ENCODE measurements at places on chromosomes 7 and 10.
A peak's percentile ranks its signal among the peaks of the same experiment; 100 is the strongest.

- no peak for DNase-seq
These were observed 67.9 kb downstream of the DAGLB start for GRCh38 chr7:6379886-6380285.

DNA sequence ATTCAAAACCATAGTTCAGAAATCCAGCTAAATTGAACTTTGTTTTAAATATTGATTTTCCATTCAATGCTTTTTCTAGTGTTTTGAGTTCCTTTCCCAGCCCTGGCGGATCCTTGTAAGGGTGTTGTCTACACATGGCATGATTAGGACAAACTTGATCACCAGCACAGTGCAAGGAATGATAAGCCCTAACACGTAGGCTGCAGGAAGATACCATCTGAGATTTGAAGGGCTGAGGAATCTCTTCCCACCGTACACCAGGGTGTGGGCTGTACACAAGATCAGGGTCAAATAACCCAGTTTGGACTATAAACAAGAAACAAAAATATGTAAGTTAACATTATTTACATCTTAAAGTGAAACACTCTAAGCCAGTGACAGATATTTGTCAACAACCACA is 27.4 kb downstream of the STEAP4 start:
- DNase-seq = no peak

GRCh38 chr7:2707481-2707880 is 19.5 kb downstream of the AMZ1 start:
- no peak for DNase-seq

DNA sequence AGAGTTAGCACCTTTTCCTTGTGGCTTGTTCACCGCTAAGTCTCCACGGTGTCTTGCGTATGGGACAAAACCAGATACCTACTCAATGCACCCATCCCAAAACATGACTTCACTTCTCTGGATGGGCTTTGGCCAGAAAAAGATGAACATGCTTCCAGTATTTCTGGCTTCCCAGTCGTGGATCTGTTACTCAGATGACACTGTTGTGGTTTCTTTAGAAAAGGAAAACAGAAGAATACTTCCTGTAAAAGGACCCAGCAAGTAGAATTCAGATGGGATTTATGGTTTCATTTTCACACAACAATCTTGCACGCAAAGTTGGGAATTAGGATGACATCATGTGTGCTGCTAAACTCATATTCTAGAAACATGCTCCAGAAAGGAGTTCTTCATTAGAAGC is 216.7 kb downstream of the ADAM12 start:
- no peak for DNase-seq

GRCh38 chr7:94400643-94401427 is 6.1 kb downstream of the COL1A2 start:
- no peak for DNase-seq

GRCh38 chr7:102190776-102191350 is 95.8 kb upstream of the SH2B2 start:
- no peak for DNase-seq

DNA sequence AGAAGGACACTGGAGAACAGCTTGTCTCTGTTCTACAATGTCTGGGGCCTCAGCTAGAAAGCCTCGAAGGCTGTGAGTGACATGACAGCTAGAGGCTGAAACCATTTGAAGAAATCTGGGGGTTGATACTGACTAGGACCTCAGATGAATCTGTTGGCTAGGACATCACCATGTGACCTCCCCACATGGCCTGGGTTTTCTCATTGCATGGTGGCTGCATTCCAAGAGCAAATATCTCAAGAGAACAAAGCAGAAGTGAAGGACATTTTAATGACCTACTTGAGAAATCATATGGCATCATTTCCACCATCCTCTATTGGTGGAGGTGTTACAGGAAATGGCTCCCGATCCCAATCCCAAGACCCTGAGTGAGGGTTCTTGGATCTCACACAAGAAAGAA is 450.6 kb upstream of the AUTS2 start:
- no peak for DNase-seq

DNA sequence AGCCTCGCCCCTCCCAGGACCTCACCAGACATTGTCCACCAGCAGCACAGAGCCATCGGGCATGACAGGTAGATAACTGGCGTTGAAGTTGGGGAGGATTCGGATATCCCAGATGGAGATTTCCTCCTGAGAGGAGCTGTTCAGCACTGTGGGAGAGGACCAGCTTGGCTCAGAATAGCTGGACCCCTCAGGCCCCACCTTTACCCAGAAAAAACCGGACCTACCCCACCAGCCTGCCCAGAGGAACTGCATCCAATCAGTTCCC is 1.5 kb downstream of the TRAPPC14 start:
- no peak for DNase-seq

DNA sequence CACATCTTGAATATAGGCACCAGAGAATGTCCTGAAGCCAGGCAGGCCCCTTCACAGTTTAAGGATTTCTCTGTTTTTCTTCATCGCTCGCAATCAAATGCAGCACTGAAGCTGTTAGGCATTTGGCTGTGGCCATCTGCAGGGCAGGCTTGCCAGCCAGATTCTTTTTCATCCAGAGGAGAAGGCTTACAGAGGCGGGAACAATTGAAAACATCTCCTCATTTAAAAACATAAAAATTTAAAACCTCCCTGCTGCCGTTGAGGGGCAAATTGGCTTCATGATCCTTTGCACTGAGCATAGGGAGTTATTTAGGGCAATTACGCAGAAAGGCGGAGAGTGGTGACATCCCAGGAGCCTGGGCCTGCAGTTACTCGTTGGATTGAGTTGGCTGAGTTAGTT is 500.0 kb downstream of the TYW1 start:
- no peak for DNase-seq

DNA sequence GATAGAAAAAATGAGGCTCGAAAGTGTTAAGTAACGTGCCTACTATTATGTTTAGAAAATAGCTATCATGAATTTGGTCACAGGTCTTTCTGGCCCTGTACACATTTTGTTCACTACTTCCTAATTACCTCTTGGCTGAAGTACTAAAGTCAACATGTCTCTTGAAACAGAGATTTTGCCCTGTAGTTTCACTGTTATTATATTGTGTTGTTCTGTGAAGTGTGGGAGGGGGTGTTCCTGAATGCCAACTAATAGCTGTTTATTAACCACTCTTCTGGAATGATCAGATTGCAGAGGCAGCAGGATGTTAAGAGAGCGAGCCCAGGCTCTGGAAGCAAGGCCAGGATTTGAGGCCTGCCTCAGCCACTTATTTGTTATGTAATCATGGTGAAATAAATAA is 72.1 kb downstream of the RNF133 start:
- no peak for DNase-seq

DNA sequence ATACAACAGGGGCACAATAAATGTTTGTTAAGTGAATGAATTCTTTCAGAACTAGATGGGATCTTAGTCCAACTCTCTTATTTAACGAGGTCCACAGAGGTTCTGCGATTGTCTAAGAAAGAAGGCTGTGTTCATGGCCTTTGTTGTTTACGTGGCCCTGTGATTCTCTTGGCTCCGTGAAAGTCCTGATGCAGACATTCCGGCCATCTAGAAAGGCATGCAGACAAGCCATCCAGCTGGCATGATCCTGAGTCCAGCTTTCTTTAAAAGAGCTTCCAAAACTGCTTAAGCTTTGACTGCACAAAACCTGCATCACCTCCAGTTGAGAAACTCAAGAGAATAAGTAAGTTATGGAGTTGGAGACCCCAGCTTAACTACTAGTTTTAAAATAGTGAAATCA is 26.0 kb downstream of the EGFR start:
- no peak for DNase-seq

GRCh38 chr7:105046414-105046813 is 32.4 kb downstream of the KMT2E start:
- no peak for DNase-seq

DNA sequence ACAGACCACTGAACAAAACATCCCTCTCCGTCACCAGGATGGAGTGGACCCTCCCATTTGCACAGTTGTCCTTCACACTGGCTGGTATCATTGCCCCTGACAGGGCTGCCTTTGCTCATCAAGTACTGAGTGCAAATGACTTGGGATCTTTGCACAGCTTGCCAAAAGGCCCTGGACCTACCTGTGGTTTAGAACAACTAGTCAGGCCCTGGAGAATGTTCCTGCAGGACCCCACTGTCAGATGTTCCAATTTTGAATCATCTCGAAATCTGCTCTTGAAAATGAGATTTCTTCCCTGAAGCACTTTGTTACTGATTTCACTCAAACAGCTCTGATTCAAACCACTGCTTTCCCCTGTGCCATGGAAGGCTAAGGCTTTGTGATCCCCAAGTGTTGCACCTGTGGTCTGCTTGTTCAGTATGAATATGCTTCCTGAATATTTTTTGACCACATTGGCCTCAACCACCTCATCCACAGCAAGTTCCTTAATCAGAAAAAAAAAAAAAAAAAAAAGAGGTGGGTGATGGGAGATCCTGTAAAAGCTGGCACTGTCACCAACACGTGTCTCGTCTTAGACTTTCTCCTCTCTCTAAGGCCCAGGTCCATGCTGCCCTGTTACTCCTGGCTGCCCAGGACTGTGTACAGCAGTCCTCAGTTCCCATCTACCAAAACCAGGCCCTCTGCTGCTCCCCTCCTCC is 2.7 kb upstream of the AOAH start:
- no peak for DNase-seq

- no peak for DNase-seq
These were observed 26.2 kb upstream of the EN2 start for GRCh38 chr7:155431711-155432110.

DNA sequence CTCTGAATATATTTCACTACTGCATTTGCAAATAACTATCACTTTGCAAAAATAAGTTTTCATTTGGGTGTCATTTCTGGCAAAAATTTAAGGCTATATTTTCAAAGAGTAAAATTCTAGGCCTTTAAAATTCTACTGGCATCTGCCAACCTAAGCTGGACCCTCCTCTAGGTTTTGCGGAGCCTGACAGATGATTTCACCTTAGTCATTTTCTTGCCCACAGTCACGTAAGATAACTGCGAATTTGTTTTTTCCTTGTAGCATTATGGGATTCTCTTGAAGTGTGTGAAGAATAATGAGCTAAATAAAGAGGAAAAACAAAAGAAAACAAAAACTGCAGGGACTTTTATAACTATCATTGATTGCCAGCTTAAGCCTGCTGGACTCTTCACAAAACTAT is 7.8 kb downstream of the MEOX2 start:
- no peak for DNase-seq

- DNase-seq = no peak
These were observed 131.7 kb upstream of the CHST15 start for GRCh38 chr10:124225029-124225466.

DNA sequence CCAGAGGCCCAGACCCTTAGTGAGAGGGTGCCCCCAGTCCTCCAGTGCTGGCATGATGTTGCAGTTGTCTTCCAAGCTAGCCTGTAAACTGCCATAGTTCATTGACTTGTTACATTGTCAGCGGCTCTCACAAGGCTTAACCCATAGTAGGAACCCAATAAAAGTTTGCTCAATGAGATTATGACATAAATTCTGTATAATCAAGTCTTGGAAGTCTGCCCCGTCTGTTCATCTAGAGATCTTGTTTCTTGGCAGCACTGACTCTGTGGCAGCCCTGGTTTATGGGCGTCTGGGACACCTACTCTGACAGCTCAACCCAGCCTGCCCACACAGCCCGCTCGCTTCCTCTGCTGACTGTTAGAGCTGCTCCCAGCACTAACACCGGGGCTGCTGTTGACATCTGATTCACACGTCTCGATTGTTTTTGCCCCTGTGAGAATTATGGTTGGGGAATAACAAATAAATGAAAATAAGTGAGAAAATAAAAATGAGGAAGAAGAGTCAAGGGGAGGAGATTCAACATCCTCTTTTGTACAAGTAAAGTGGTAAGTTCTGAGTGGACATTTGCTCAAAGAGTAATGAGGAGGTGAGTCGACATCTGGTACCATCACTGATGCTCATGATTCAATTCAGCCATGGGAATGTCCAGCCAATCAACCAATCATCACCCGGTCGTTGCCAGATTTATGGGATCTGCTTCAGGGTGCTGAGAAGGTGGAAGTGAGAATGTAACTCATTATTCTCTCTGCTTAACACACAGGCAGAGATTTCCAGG is 160.8 kb downstream of the SPAG6 start:
- peak; percentile 9 for DNase-seq

DNA sequence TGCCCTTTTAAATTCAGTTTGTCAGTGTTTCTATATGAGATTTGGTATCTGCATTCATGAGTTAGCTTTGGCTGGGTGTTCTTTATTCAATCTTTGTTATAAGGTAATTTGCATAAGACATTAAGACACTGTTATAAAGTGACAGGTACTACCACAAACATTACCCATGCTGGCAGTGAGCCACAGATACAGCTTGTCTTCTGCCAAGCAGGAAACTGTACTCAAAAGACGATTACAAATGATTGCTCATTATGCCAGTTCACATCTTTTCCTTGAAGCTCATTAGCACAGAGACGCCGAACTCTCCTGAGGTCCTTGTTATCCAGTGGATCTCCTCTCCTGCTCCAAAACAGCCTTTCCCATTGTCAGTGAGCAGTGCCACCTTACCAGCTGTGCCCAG is 30.4 kb downstream of the AMPH start:
- no peak for DNase-seq

GRCh38 chr10:85430991-85431390 is 935.6 kb downstream of the GRID1 start:
- DNase-seq = no peak

DNA sequence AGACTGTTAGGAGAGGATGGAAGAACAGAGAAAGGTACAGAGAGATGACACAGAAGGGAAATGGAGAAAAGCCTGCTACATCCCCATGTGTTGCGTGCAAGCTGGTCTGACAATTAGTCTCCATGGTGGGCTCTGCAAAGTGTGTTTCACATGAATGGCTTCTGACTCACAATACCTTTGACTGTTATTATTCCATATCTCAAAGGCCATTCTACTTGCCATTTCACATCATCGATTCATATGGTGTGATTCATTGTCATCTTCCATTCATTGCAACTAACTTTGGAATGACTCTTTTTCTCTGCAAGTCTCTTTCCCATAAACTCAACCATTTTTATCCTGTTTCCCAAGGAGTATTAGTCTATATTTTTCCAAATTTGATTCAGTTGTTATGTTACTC is 208.9 kb upstream of the INHBA start:
- DNase-seq = no peak

- DNase-seq = no peak
These were observed 45.9 kb upstream of the ELAPOR2 start for GRCh38 chr7:87105401-87105800.

DNA sequence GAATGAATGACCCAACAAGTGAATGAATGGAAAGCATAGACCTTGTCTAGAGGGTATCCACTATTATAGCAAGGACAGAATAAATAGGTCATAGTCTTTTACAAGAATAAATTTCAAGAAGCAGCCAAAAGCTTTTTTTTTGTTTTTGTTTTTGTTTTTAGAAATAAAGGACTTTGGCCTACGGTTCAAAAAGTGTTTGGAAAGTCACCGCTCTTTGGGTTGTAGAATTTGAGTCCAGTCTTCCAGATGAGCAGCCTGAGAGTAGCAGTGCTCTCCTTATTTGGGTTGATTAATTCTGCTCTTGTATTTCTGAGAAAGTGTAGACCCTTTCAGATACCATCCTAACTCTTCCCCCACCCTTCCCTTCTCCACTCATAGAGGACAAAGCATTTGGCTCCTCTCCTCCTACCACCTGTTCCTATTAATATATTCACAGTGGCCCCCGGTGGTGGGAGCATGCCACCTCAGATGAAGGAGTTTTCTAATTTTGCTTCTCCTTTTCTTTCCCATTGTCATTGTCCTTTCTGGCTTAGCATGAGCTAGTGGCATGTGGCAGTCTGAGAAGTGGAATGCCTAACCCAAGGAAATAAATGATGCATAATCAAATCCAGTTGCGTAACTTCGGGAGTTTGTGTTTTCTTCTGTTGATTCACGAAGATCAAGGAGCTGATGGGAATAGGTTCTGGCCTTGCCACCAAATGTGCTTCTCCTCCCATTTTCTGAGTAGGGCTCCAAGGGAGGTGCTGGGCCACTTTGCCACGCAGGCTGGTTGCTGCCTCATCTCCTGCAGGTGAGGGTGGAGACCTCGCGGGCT is 114.7 kb downstream of the CHN2 start:
- DNase-seq = no peak
